ENCODE measurements at places on chromosomes 4 and X.
A peak's percentile ranks its signal among the peaks of the same experiment; 100 is the strongest.

DNA sequence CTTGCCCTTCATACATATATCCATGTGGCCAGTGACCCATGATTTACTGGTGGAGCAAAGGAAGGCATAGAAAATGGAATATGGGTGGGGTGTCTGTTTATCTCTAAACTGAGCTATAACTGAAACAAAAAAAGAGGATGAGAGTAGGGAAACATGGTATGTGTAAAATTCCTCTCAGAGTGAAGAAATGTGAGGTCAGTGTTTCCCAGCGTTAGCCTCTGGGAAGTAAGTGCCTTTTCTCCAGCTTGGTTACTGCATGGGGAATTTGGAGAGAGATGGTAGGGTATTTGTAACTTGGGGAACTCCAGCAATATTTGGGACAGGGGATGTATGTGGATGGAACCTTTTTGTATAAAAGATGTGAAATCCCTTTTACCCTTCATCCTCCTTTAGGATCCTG lies 89.4 kb downstream of the AFF1 start:
- DNase-seq, result no peak

- peak; percentile 71 for DNase-seq
These were observed at the start of gene SCARB2 for GRCh38 chr4:76213415-76214176. SCARB2 (minus strand) TSS chr4:76213824; CDS start chr4:76213543, 281 bp downstream.

GRCh38 chr4:36329228-36329627 lies 47.8 kb downstream of the DTHD1 start:
- DNase-seq, result no peak

DNA sequence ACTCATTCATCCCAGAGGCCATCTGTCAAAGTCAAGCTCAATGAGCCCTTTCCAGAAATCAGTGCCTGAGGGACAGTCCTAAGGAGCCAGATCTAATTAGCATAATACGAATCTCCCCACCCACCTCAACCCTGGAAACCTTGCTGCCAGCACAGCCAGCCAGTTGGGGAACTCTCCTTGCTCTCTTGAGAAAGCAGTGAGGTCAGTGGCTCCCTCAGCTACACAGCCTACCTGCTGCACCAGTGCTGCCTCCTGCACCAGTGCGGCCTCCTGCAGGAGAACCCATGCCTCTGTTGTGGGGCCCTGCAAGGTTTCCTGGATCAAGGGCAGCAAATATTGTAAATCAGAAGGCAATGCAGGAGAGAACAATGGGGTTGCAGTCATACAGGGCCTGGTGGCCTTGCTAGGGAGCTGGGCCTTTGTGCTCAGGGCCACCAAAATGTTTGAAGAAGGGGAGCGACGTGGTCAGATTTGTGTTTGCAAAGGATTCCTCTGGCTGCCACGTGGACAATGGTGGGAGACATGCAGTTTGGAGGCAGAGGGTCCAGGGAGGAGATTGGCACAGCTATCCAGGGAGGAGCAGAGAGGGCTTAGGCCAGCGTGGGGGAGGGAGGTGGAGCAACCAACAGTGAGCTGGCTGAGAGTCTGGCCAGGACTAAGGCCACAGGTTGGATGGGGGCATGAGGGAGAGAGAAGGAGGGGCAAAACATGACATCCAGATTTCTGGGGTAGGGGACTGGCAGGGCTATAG lies 124.3 kb upstream of the MAMLD1 start:
- DNase-seq, result no peak

GRCh38 chr4:25160714-25161592 lies 704 bp upstream of the SEPSECS start:
- no peak for DNase-seq

- no peak for DNase-seq
These were observed 863 bp upstream of the XPNPEP2 start for GRCh38 chrX:129737916-129738315.

- no peak for DNase-seq
These were observed 400.1 kb downstream of the PDHA2 start for GRCh38 chr4:96240041-96240440.

DNA sequence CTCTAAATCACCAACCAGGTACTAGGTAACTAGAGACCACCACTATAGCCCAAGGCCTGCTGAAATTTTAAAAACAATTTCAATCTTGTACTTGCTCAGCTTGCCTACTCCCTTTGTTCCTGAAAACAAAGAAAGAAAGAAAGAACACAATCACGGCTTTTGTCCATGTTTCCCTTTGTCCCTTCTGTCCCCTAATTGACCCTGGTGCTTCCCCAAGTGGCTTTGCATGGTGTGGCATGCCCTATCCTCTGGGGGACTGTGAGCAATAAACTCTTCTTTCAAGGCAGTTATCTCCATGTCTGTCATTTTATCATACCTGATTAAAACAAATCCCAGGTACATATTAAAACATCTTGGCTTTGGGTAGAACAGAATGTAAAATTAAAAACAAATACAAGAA lies 94.8 kb downstream of the ARSJ start:
- DNase-seq, result no peak

GRCh38 chrX:142201113-142201512 lies 4.0 kb downstream of the MAGEC2 start:
- no peak for DNase-seq

GRCh38 chrX:134948333-134949241 lies 42.2 kb upstream of the SMIM10 start:
- no peak for DNase-seq

- no peak for DNase-seq
These were observed 181.8 kb downstream of the DCLK2 start for GRCh38 chr4:150259861-150260567.

All from tibial nerve (tissue), 4 donors.